Activated CD8-positive, alpha-beta memory T cell treated with anti-CD3 and anti-CD28 coated beads, Interleukin-2, amount 10 ng/mL, durations not matched to agents 7 days and 5 days (primary cell): ENCODE measurements at places on chromosomes 4 and X. TPM values are rescaled to one million over a fixed set of nuclear protein-coding genes. Genes with fewer than 3 reads are reported as not detected.
A peak's percentile ranks its signal among the peaks of the same experiment; 100 is the strongest.

GRCh38 chr4:5718411-5718810, 7.4 kb downstream of the EVC start:
- DNase-seq: no peak

SSX1 gene
- total RNA-seq: not detected

GRCh38 chrX:28625223-28625622, 38.0 kb downstream of the IL1RAPL1 start:
- DNase-seq: no peak

DNA sequence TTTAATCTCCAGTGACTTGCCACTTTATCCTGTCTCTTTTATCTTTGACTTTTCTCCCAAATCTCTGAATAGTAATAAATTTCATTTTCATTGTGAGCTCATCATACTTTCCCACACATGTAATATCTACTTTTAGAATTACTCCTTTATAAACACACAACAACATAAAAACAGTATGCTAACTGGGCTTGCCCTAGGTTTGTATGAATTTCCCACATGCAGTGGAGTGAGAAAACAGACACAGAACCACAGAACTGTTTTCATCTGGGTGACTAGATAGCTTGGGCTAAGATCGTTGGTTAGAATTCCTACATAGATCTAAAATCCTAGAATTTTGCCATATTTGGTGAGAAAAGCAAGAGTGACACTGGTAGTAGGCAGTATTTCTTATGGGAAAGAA, 409.5 kb downstream of the SPRY1 start:
- no peak for DNase-seq

ELF4 gene
- 36.2 TPM for total RNA-seq

DNA sequence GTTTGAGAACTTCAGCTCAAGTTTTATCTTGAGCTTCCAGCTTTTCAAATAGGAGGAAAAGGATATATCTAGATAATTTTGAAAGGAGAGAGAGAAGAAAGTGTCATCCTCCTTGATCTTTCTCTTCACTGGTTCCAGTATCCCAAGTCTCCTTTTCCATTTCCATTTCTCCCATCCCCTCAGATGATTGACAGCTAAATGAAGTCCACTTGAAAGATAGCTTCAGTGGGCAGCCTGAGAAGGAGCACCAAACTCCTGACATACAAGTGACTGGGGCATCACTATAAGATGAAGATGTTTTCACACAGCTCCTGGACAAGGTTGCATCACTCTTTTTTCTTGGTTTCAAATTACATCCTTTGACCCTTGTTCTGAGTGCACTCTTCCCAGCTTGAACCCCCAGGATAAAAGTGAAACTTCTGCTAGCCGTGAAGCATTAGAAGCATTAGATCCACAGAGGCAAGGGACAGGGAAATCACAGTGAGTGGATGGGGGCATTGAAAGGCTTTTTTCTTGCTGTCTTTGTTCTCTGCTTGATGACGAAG, 17.5 kb upstream of the MAGEA10 start:
- no peak for DNase-seq

- no peak for DNase-seq
These were observed 904.1 kb upstream of the EPHA5 start for GRCh38 chr4:66574145-66574978.

GRCh38 chr4:1402021-1402515, 4.2 kb downstream of the NKX1-1 start:
- DNase-seq: no peak

DNA sequence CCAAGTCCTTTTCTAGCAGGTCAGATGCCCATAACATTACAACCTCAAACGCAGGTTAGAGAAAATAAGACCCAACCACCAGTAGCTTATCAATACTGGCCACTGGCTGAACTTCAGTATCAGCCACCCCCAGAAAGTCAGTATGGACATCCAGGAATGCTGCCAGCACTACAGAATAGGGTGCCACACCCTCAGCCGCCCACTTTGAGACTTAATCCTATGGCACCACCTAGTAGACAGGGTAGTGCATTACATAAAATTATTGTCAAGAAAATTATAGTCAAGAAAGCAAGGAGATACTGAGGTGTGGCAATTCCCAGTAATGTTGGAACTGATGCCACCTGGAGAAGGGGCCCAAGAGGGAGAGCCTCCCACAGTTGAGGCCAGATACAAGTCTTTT, 19.9 kb upstream of the TRIM61 start:
- DNase-seq: no peak

DNA sequence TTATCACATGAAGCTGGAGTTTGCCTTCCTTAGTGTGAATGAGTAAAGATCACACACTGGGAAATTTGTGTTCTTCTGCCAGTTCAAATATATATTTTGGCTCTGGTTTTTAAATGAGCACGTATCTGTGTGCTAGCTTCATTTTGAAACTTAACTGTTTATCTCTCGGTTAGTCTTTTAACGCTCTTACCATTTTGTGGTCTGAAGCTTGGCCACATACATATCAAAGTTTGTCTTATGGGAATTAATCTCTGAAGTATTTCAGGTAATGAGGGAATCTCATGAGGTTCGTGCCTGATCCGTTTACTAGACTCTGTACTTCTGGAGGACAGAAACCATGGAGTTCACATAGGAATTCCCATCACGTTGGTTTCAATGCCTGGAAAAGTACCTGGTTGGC, 13.8 kb downstream of the ATP10D start:
- DNase-seq: no peak

- DNase-seq: no peak
These were observed 12.2 kb downstream of the SPOCK3 start for GRCh38 chr4:167222099-167222498.

AMTN gene
- not detected for total RNA-seq

- DNase-seq: no peak
These were observed 124.7 kb upstream of the LNX1 start for GRCh38 chr4:53716011-53716410.

SPOCK3 gene
- not detected for total RNA-seq

DNA sequence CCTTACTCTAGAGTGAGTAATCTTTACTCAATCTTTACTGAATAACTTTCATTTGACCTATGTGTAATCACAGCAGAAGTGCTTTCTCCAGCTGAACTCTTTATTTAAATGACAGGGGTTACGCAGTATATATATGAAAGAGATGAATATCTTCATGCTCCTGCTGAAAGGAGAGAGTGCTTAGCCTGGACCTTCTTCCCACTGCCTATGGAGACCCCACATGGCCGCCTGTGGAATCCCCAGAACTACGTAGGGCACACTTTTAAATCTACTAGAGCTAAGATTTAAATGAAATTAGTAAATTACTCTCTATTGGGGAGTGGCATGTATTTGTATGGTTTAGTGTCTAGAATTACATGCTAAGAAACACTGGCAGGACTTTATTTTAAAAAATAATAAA, 391.2 kb downstream of the ANKRD50 start:
- DNase-seq: no peak

DNA sequence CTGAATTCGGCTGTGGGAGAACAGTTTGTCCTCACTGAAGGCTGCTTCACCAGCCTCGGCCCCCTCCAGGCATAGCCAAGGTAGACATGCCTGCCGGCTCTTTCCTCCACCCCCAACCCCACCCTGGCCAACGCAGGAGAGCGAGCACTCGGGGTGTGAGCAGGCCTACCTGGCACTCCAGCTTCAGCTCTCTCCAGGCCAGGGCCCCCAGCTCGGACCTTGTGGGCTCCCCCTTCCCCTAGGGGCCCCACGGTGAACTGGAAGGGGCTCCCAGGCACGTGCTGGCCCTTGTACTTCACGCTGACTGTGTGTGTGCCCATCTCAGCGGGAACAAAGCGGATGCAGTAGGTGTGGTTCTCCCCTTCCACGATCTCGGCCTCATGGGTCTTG, 22.4 kb downstream of the FLNA start:
- DNase-seq: no peak

DNA sequence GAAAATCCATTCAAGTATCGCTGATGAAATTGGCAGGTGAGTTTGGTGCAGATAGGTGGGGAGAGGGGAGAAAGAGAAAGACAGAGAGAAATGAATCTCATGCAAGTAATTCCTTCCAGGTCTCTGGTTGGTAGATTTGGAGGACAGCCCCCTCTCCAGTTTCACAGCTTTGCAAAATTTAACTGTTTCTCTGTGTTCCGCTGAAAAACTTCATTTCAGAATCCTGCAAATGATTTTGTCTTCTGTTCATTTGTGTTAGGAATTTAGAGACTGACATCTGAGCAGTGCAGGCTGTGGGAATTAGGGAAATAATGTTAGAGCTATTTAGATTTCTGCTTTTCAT, 328.5 kb downstream of the FBXW7 start:
- no peak for DNase-seq

GRCh38 chrX:18871970-18872369, 111.9 kb downstream of the PHKA2 start:
- no peak for DNase-seq

GRCh38 chrX:48468693-48469691, 1.1 kb downstream of the SLC38A5 start:
- DNase-seq: peak; percentile 67

ASB9 gene
- 0.49 TPM for total RNA-seq

DNA sequence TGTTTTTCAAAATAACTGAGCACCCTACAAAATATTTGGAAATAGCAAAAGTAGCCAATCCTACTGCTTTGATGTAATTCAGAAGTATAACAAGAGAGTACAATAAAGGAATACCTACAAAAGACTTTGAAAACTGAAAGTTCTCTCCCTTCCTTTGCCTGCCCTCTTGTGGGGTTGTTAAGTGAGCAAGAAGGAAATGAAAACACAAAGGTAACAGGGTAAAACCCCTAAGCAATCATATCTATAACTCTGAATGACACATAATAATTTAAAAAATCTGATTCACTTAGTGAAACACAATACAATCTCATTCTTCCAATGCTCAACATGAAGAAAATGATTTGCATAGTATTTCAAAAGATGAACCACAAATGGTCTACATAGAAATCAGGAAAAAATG, 98.2 kb downstream of the FRYL start:
- no peak for DNase-seq

MAGEB2 gene
- not detected for total RNA-seq

LAS1L gene
- total RNA-seq: 51.2 TPM

DNA sequence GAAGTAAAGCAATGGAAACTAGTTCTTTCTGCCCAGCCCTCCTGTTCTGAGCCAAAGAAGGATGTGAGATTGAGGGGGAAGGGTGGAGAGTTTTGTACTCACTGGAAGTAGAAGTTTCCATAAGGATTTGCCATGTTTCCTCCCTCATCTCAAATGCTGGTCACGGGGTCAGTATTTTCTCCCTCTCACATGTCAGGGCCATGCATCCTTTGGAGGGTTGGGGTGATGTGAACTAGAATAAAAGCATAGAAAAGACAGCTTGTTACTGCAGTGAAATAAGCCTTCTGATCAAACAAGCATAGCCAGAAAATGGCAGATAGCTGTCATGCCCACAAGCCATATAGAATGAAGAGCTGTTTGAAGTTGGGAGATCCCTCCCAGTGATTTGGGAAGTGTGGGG, 79.7 kb downstream of the KIT start:
- no peak for DNase-seq

QRFPR gene
- total RNA-seq: not detected
